Activated CD4-positive, alpha-beta T cell treated with anti-CD3 and anti-CD28 coated beads, Interleukin-2, Interleukin-6, amounts not matched to agents 100 ng/mL and 50 ng/mL, durations not matched to agents 16 hours and 8 hours (primary cell): ENCODE measurements at places on chromosomes 13 and 19.

DNA sequence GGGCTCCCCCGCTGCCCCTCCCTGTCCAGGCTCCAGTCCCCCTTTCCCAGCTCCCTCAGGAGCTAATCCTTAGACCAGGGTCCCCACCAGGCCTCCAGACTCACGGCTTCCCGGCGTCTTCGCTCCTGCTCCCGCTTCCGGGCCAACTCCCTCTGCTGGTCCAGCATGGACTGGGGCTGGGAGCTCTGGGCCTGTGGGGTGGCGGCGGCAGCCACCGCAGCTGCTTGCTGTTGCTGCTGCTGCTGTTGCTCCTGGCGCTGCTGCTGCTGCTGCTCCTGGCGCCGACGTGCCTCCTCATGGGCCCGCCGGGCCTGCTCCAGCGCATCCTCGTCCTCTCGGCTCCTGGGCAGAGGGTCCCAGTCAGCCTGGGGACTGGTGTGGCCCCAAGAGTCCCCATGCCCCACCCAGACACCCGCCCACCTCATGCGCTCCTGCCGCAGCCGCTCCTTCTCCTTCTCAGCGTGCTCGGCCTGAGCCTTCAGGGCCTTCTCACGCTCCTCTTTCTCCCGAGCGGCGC lies 6.4 kb upstream of the EPHX3 start:
- DNase-seq: no peak

GRCh38 chr19:54081032-54081431 lies at the start of gene TARM1:
TSS of gene TARM1 (minus strand) at chr19:54081365. CDS start at chr19:54081340, 25 bp downstream.
- no peak for DNase-seq

DNA sequence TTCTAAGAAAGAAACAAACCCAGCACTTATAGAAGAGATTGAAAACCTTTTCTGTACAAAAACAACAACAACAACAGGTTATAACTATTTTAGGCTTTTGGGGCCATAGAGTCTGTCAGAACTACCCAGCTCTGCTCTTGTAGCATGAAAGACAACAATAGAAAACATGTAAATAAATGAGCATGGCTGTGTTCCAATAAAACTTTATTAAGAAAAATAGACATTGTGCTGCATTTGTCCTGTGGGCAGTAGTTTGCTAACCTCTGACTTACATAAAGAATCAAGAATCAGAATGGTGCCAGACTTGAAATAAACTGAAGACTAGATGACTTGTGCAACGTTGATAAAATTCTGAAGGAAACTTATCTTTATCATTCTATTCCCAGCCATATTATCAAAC lies 617.5 kb downstream of the DIAPH3 start:
- DNase-seq: no peak

- no peak for DNase-seq
Observed at GRCh38 chr19:38063928-38064327, 156.9 kb downstream of the SIPA1L3 start.

DNA sequence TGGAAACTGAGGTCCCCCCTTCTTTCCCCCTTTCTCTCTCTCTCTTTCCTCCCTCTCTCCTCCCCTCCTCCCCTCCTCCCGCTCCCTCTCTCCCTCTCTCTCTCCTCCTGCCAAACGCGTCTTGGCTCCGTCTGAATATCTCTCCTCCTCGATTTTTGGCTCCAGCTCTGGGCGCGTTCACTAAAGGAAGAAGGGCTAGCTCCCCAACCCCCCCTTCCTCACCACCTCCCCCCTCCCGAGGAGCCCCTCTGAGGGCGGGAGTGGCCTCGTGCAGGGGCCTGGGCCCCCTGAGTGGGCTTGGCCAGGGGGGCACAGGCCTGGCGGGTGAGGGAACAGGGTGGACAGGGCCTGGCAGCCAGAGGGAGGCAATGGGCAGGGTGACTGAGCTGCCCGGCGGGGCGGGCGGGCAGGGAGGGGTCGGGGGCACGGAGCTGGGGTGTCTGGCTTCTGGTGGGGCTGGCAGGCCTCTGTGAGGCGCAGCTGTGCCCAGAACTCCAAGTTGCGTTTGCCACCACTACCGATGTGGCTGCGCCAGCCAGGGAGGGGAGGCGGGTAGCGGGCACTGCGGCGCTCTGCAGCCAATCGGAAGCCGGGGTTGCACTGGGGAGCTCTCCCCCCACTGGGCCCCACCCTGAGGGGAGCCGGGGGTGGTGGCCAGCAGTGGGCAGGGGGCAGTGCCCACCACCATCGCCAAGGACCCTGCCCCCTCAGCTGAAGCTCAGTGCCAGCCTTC lies 7.1 kb downstream of the NFIX start:
- DNase-seq: no peak

DNA sequence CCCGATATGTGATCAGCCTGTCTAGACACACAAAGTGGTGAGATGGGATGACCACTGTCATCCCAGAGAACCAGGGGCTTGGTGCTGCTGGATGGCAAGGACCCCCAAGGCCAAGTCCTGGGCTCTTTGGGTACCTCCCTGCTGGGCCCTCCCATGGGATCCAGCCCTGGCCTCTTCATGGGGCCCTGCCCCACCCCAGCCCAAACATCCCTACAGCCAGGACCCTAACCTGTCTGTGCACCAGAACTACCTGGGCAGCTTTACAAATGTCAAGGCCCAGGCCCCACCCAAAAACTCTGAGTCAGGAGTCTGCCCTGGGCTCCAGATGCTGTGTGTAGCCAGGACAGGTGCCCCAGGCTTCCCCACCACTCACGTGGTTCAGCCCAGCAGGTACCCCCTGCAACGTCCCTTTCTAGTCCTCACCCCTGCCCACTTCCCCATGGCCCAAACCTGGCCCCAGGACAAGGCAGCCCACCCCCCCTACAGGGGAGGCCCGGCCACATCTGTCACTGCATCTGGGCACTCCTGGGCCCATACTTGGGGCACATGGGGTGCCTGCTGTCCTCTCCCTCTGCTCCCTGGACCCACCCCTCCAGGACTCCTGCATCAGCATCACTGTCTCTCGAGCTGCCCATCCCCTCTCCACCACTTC lies 233.5 kb downstream of the TUBA3C start:
- DNase-seq: no peak

- DNase-seq: no peak
Observed at GRCh38 chr13:79810669-79811068, 329.7 kb downstream of the NDFIP2 start.

DNA sequence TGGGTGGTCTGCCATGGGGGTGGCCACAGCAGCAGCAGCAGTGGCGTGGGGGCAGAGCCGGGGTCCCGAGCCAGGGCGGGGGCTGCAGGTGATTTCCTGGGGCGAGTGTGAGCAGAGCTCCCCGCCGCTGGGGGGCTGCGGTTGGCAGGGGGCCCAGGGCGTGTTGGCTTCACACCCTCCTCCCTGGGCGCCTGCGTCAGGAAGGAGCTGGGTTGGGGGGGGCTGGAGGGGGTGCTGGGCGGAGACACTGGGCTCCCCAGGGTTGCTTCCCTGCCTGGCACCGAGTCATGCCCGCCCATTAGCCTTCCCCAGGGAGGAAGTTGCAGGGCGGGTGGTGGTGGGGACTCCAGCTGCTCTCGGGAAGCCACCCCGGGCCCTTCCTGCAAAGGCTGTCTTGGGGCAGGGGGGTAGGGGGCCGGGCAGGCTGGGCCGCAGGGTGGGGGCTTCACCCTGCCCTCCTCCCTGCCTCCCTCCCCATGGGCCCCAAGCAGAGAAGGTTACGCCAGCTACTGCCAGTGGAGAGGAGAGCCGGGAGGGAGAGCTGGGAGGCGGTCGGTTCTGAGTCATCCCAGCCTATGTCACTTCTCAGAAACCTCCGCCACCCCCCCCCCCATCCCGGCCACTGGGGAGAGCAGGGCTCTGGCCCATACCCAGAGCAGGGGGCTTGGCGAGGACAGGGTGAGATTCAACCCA lies 4.6 kb downstream of the MIDN start:
- DNase-seq: peak; percentile 89

DNA sequence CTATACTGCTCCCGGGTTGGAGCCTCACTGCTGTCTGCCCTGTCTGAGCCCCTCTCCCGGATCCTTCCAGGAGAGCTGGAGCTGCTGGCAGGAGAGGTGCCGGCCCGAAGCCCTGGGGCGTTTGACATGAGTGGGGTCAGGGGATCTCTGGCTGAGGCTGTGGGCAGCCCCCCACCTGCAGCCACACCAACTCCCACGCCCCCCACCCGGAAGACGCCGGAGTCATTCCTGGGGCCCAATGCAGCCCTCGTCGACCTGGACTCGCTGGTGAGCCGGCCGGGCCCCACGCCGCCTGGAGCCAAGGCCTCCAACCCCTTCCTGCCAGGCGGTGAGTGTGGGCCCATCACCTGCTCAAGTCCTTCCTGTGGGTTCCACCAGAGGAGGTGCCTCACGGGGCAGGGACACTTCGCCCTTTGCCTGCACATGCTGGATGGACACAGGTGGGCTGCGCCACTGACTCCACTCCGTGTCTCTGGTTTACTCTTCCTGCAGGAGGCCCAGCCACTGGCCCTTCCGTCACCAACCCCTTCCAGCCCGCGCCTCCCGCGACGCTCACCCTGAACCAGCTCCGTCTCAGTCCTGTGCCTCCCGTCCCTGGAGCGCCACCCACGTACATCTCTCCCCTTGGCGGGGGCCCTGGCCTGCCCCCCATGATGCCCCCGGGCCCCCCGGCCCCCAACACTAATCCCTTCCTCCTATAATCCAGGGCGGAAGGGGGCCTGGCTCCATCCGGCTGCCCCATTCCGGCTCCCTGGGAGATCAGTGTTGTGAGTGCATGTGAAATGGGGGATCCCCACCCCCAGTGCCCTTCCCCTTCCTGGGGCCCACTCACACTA lies 19.8 kb downstream of the EPN1 start:
- DNase-seq: no peak

DNA sequence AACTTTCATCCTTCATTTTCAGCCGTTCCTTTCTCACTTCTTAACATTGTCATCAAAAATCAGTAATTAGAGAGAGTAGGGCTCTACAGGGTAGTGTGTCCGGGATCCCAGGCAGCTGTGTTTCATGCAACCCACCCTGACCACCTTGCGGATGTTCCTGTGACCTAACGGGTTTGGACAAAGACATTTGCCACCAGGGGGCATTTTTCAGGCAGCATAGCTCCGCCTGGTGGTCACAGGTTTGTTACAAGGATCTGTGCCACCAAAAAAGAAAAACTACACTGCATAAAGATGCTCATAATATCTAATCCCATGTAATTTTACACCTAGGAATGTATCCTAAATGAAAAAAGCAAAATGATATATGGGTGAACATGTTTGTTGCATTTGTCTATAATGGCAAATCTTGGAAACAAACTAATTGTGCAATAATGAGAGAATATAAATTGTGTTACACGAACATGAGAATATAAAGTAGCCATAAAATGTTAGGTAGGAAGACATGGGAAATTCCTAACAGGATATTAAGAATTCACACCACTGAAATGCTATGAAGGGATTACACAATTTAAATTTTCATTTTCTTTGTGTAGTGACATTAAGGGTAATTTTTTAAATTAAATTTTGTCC lies 123.0 kb downstream of the SLC7A1 start:
- peak; percentile 62 for DNase-seq

- DNase-seq: no peak
Observed at GRCh38 chr19:15893477-15893876, 4.4 kb downstream of the CYP4F2 start.

DNA sequence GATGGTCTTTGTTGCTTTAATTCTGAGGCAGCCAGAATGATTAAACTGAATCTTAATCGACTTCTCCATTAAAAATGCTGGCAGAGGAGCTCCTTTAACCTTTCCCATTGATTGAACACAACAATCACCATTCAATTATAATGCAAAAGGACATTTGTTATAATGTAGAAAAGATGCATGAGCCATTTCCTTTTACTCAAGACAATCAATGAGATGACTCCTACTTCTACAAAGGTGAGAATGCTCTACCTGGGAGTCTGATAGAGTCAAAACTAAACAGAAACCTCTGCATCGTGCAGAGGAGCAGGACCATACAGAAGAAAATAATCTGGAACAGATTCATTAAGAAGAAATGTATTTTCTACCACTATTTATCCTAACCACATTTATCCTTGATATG lies 253.6 kb upstream of the DACH1 start:
- DNase-seq: no peak

DNA sequence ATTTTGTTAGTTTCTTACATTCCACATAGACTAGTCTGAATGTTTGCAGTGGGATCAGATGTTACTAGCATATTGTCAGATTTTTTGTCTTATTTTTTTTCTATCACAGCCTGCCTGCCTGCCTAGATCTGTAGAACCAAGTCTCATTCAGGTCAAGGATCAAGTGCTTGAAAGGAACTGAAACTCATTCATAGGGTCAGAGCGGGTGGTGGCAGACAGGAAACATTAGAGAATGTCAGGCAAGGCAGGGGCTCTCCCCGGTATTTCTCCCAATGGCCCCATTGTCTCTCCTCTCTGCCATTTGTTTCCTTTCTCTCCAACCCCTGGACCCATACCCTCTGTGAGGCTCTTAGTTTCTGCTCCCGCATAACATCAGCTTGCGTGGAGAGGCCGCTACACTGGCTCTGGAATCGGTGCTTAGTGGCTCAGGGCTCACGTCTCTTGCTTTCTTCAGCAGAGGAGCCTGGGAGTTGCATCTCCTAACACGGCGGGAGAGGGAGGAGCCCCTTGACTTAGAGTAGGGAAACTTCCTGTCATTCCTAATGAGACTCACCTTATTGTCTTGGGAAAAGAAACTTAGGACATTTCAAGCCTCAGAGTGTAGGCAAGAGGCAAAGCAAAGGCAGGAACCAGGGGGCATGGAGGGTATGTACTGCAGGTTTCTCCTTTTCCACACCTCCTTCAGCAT lies 35.6 kb upstream of the SPATA13 start:
- peak; percentile 41 for DNase-seq

GRCh38 chr13:111076155-111077013 lies 38.7 kb upstream of the ARHGEF7 start:
- DNase-seq: no peak

- DNase-seq: no peak
Observed at GRCh38 chr19:30373593-30373992, 1.4 kb downstream of the ZNF536 start.
